ENCODE measurements at places on chromosomes 7 and 10.
A peak's percentile ranks its signal among the peaks of the same experiment; 100 is the strongest.

- no peak for DNase-seq
Measured at GRCh38 chr7:123995617-123996326, 37.1 kb downstream of the TMEM229A start.

- DNase-seq: no peak
Measured at GRCh38 chr10:77398986-77399755, 238.4 kb downstream of the KCNMA1 start.

- DNase-seq: no peak
Measured at GRCh38 chr10:70714951-70715350, 42.6 kb downstream of the ADAMTS14 start.

- no peak for DNase-seq
Measured at GRCh38 chr7:157358753-157359096, 21.9 kb downstream of the DNAJB6 start.

- peak; percentile 35 for DNase-seq
Measured at GRCh38 chr10:72218325-72218724, 2.2 kb upstream of the ASCC1 start.

- DNase-seq: no peak
Measured at GRCh38 chr10:70125918-70126552, 6.6 kb downstream of the AIFM2 start.

GRCh38 chr7:147022056-147022455 is 905.5 kb downstream of the CNTNAP2 start:
- no peak for DNase-seq

DNA sequence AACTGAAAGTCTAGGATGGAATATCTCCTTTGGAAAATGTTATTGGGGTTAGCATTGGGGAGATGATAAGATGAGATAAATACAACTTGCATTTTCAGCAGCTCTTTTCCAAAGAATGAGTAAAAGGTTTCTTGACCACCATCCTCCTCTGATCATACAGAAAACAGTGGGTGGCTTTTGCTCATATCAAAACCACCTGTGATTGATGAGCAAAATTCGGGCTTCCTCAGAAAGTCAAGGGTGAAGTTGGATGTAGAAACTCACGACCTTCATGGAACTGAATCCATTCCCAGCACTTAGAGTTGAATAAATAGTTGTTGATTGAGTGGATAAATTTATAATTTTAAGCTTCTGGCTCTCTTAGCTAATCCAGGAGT is 158.4 kb downstream of the DNAJB6 start:
- peak; percentile 74 for DNase-seq

DNA sequence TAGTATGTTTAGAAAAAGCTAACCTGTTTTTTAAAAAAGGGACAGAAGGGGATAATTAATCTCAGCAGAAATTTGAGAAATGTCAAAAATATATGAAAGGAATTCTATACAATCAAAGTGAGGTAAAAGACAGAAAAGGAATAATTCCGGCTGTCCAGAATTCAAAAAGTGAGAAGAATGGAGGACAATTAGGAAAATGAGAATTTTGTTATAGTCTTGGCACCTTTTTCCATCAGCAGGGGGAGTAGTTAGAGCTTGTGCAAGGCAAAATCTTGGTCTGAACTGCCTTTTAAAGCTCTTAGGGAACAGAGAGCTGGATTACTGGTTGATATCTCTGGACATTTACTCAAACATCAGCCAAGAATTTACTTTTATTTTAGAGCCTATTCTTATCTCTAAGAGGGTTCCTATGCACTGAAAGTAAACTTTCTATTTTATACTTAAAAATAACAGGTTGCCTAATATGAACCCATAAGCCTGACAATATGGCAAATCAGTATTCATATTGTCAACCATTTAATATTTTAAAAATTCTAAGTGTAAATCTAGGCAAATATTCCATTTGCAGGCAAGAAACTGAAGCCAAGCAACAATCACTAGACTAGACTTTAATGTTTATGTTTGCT is 185.6 kb downstream of the ANK3 start:
- DNase-seq: peak; percentile 18

GRCh38 chr7:88795553-88795952 is at the start of gene TEX47:
Gene TEX47, minus strand, starts transcription at chr7:88795737. Its CDS starts 795 bp downstream, at chr7:88794942.
- no peak for DNase-seq

DNA sequence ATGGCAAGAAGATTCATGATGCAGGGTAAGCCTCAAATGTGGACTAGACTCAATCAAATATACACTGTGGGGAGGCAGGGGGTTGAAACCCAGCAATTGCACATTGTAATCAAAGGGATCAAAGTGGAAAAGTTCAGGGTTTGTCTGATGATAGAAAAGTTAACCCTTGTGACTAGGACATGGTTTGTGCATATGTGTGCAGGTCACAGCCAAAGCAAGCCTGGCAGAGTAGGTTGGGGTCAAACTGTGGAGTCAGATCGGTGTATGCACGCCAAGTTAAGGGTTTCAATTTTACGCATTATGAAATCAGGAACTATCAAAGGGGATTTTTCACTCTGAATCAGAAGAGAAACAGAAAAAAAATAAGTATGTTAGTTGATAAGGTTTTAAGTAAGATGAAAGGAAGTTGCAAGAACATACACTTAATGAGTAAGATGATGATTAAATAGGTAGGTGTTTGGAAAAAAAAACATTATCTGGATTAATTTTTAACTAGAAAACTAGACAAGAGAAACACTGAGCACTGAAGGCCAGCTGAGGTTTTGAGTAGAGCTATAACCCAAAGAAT is 188.3 kb downstream of the DGKB start:
- peak; percentile 80 for DNase-seq

DNA sequence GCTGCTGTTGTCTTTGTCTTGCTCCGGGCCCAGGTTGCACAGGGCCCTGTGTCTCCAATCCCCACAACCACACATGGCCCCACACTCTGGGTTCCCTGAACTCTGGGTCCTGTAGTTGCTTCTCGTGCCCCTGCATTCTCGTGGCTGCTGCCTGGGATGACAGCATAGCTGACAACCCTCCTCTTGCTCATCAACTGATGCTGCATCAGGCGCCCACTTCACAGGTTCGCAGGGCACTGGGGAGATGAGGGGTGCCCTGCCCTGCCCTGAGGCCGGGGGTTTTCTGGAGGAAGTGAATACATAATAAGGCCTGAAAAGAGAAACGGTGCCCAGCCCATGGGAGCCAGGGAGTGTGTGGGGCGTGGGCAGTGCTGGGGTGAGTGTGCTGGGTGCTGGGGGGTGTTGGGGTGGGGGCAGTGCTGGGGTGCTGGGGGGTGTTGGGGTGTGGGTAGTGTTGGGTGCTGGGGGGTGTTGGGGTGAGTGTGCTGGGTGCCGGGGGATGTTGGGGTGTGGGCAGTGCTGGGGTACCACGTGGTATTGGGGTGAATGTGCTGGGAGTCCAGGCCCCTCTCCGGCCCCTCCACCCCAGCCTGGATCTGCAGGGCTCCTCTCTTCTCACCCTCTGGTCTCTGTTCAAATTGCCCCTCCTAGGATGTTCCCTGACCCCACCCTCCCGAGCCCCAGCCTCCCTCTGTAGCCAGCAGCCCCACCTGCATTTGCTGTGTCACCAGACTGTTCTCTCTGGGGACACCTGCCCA is 2.0 kb upstream of the MTG1 start:
- no peak for DNase-seq

- DNase-seq: no peak
Measured at GRCh38 chr7:49564379-49564714, 209.1 kb upstream of the VWC2 start.

DNA sequence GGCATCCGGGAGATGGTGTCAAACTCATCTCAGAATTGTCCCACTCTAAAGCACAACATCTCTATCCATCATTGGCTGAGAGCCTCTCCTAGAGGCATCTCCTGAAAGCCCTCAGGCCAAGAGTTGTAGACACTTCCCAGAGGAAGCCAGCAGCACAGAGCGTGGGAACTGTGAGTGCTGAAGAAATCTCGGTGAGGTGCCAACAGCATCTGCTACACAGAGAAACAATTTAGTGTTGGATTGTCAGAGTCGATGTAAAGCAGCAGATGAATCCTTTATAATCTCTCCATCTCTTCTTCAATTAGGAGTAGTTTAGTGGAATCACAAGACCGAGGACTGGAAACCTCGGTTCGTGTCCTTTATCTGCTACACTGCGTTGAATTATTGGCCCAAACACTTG is 172.2 kb downstream of the C7orf25 start:
- DNase-seq: no peak

All from activated CD4-positive, alpha-beta T cell treated with anti-CD3 and anti-CD28 coated beads, Interleukin-2, amount 50 U/mL, for 16 hours (primary cell).